ENCODE measurements at places on chromosomes 7 and 10. TPM values are rescaled to one million over a fixed set of nuclear protein-coding genes. Genes with fewer than 3 reads are reported as not detected.

Gene PRLHR
- total RNA-seq: not detected

Gene SCIN
- 0.66 TPM for total RNA-seq

Gene VAX1
- total RNA-seq: not detected

DNA sequence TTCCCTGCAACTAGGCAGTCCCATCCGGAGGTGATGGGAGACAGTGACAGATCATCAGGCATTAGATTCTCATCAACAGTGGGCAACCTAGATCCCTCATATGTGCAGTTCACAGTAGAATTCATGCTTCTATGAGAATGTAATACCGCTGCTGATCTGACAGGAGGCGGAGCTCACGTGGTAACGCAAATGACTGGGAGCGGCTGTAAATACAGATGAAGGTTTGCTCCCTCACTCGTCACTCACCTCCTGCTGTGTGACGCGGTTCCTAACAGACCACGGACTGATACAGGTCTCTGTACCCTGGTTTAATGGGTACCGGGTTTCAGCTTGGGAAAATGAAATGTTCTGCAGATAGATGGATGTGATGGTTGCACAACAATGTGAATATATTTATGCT lies 47.8 kb upstream of the PIK3AP1 start:
- no peak for DNase-seq
- no peaks in the 10 kb centered on the region for H3K27me3 ChIP-seq
- H3K4me3 ChIP-seq: no peak overlapping the region
- no peaks in the 10 kb centered on the region for H3K36me3 ChIP-seq
- H3K4me1 ChIP-seq: no peaks in the 10 kb centered on the region

DNA sequence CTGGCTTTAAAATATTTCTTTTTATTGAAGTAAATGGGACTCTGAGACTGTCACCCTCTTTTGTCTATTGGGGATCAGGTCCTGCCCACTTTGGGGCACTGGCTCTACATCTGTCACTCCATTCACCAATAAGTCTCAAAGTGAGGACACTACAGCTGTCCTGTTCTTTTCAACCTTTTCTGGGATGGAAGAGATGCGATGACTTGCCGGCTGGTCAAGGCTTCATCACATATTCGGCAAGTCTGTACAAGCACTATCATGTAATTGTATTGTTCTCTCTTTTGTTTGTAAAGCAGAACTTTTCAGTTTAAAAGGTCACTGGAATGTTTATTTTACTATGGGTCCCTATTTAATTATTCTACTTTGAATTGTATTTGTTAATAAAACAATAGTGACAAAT lies 17.7 kb upstream of the SP8 start:
- H3K27me3 ChIP-seq: peaks cover 18% of the 10 kb centered on the region
- H3K4me1 ChIP-seq: no peaks in the 10 kb centered on the region
- H3K36me3 ChIP-seq: no peaks in the 10 kb centered on the region
- H3K27ac ChIP-seq: no peak overlapping the region

GRCh38 chr10:33120700-33121099 lies 162.7 kb upstream of the ITGB1 start:
- DNase-seq: no peak
- H3K27ac ChIP-seq: no peak overlapping the region
- no peaks in the 10 kb centered on the region for H3K36me3 ChIP-seq

DNA sequence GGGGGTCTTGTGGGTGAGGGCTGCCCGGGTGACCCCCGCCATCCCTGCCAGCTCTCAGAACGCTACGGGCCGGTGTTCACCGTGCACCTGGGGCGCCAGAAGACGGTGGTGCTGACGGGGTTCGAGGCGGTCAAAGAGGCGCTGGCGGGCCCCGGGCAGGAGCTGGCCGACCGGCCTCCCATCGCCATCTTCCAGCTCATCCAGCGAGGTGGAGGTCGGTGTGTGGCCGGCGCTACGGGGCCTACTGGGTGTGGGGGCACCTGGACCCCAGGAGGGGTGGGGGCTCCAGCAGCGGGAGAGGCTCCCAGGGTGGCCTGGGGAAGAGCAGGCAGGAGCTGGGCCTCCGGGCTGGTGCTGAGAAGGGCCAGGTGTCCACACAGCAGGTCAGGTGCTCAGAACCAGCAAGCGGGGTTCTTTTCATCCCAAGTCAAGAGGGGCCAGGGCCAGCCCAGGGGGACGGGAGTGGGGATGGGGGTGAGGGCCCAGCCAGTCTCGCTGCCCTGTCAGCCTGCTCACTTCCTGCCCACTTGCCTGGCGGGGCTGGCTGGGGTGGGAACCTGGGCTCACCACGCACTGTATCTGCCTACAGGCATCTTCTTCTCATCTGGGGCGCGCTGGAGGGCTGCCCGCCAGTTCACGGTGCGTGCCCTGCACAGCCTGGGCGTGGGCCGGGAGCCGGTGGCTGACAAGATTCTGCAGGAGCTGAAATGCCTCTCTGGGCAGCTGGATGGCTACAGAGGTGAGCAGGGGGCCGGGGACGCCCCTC lies 1.6 kb downstream of the CYP2W1 start:
- no peak for DNase-seq
- H3K27me3 ChIP-seq: no peaks in the 10 kb centered on the region
- no peak overlapping the region for H3K4me3 ChIP-seq
- H3K4me1 ChIP-seq: peaks cover 10% of the 10 kb centered on the region
- no peak overlapping the region for H3K27ac ChIP-seq

DNA sequence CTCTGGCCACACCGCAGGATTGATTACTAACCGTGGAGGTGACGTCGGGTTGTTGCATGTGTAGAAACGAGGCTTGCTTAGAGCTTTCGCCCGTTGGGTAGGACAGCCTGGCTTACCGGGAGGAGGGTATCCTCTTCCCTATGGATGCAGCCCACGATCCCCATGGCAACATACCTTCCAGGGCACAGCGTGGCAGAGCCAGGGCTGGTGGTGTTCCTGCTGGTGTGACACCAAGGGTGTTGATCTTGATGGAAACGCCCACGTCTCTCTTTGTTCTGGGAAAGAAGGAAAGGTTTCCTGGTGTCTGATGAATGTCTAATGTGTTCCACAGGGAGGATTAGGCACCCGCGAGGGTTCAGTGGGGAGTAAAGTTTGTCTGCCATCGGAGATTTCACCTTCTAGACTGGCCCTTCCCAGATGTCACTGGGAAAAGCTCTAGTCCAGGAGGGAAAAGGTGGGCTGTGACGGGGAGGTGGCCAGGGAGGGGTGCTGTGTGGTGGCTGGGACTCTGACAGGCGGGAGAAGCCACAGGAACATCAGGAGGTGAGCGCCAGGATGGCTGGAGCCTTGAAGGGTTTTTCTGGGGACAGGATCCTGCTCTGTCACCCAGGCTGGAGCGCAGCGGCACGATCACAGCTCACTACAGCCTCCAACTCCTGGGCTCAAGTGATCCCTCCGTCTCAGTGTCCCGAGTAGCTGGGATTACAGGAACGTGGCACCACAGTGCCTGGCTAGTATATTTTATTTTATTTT lies 102.1 kb downstream of the CUX1 start:
- no peak overlapping the region for H3K4me3 ChIP-seq
- peak overlapping the region; percentile 21 for H3K27ac ChIP-seq
- H3K4me1 ChIP-seq: peaks cover 18% of the 10 kb centered on the region
- no peaks in the 10 kb centered on the region for H3K27me3 ChIP-seq
- no peaks in the 10 kb centered on the region for H3K36me3 ChIP-seq

- no peaks in the 10 kb centered on the region for H3K27me3 ChIP-seq
- H3K36me3 ChIP-seq: no peaks in the 10 kb centered on the region
- DNase-seq: peak; percentile 63
- H3K27ac ChIP-seq: peak overlapping the region; percentile 88
Measured at GRCh38 chr10:76111986-76112825, 680.8 kb downstream of the LRMDA start.

Measured in cardiac muscle cell (in vitro differentiated cells and primary cell).